Thyroid gland (tissue), 4 donors: ENCODE measurements at places on chromosomes 6 and 20.

DNA sequence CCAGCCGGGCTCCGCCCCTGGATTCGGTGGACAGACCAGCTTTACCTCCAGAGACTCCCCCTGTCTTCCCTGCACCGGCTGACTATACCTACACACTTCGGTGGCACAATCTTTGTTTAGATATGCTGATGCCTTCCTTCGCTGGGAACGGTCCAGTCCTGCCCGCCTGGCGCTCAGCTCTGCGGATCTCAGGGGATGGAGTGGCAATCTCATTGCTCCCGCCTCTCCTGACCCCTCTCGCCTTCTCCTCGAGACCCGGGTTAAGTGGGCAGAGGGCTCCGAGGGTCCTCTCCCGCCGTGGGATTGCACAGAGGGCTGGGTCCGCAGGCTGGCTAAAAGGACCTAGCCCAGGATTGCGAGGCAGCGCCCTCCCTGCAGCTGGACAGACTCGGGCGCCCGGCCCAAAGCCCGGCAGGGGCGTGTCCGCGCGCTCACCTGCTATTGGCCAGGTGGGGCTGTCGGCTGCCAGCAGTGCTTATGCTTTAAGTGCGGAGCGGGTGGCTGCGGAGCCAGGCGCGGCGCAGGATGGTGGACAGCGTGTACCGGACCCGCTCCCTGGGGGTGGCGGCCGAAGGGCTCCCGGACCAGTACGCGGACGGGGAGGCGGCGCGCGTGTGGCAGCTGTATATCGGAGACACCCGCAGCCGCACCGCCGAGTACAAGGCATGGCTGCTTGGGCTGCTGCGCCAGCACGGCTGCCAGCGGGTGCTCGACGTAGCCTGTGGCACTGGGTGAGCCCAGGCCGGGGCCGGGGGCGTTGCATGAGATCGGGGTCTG lies at the start of gene GNMT:
Gene GNMT (plus strand): TSS at position 512 of the 777 bp plus-strand sequence. CDS start 14 bp downstream, at position 526.
- H3K27me3 ChIP-seq: no peaks in the 10 kb centered on the region
- H3K36me3 ChIP-seq: peaks cover 5% of the 10 kb centered on the region
- DNase-seq: peak; percentile 91
- no peak within 1 kb of the TSS for H3K27ac ChIP-seq
- peak within 1 kb of the TSS; percentile 37 for H3K4me3 ChIP-seq

- H3K27ac ChIP-seq: no peak overlapping the region
- no peaks in the 10 kb centered on the region for H3K27me3 ChIP-seq
- H3K4me1 ChIP-seq: no peaks in the 10 kb centered on the region
- no peak for DNase-seq
- H3K36me3 ChIP-seq: no peaks in the 10 kb centered on the region
Observed at GRCh38 chr20:18360635-18361034, 72.3 kb downstream of the ZNF133 start.

- H3K4me1 ChIP-seq: peaks cover 20% of the 10 kb centered on the region
- H3K27ac ChIP-seq: peak overlapping the region; percentile 69
- DNase-seq: peak; percentile 100
Observed at GRCh38 chr20:34875642-34876405, 588 bp upstream of the ACSS2 start.

- no peaks in the 10 kb centered on the region for H3K36me3 ChIP-seq
- H3K4me1 ChIP-seq: no peaks in the 10 kb centered on the region
- H3K27ac ChIP-seq: no peak overlapping the region
- no peak overlapping the region for H3K4me3 ChIP-seq
- no peaks in the 10 kb centered on the region for H3K27me3 ChIP-seq
- DNase-seq: no peak
Observed at GRCh38 chr6:145491126-145491525, 244.2 kb downstream of the EPM2A start.

GRCh38 chr20:61762886-61763739 lies 302.6 kb downstream of the TAF4 start:
- H3K4me3 ChIP-seq: no peak overlapping the region
- H3K27me3 ChIP-seq: no peaks in the 10 kb centered on the region
- no peak for DNase-seq
- no peaks in the 10 kb centered on the region for H3K4me1 ChIP-seq
- no peaks in the 10 kb centered on the region for H3K36me3 ChIP-seq
